MV-4-11 (cell line): ENCODE measurements at places on chromosomes 11 and 22.

DNA sequence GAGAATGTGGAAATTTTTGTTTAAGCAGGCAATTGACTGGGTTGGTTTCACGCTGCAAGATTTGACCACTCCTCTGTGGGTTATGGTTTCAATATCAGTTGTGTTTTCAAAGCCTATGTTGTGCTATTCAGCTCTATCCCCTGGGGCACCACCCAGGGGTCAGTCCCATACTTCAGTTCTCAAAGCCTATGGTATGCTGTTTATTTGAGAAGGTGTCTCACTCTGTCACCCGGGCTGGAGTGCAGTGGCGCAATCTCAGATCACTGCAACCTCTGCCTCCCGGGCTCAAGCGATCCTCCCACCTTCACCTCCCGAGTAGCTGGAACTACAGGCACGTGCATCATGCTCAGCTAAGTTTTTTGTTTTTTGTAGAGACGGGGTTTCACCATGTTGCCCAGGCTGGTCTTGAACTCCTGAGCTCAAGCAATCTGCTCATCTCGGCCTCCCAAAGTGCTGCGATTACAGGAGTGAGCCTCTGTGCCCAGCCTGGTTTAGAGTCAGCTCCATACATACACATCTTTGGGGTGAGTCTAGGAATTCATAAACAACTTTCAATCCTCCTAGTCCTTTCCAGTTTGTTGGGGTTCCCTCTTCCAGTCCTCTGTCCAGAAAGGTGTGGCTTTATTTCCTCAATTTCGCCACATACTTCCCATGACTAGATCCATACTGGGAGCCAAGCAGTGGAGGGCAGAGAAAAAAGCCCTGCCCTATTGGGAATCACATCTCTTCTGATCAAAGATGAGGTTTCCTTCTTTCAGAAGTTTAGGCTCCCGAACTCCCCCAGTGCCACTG lies 35.0 kb upstream of the MAPK1 start:
- no peak for DNase-seq

DNA sequence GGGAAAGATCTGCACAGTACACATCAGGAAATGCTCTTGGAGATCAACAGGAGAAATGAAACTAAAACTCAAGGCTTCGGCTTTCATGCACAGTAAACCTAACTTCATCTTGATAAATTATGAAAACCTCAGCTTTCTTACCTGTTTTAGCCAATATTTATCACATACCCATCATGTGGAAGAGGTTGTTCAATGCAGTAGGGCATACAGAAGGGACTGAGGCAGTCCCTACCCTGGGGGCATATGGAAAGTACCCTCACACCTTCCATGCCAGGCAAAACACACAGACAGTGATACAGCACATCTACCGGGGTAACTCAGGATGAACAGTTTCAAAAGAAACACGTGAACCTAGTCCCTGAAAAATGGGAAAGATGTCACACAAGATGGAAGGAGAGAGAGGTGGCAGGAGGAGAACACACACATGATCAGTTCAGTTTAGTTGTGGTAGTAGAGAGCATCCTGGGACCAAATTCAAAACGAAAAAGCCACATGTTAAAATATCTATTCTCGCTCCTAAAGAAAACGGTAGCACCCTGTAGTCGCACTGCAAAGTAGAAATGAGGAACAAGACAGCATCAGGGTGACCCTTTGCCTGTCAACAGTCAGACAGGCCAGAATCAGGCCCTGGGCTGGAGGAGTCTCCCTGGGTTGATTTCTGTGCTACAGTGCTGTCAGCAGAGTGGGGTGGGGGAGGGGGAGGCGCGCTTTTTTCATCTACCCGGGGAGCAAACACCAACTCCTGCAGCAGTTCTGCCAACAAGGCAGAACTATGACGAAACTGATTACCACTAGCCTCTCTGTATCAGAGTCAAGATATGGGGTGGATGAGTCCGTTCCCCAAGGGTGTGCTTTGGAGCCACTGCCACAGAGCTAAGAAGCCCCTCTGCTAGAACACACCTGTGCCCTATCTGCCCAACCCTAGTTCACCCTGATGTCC lies 1.3 kb downstream of the HIRA start:
- DNase-seq = peak; percentile 77

- no peak for DNase-seq
Observed at GRCh38 chr22:49929211-49929979, 11.0 kb downstream of the CRELD2 start.

DNA sequence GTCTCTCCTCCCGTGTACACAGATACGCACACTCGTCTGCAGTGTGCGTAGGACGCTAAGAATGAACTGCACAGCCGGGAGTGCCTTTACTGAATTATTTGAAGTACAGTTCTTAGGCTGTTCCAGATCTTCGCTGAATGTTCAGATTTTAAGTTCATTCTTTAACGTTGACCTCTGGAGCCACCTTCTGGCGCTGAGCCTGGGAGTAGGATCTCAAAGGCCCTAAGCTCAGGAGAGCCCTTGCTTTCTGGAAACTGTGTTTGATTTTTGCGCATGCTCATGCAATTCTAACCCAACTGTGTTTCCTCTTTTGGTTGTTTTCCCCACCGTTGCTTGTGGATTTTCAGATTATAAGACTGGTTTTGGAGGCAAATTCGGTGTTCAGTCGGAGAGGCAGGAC lies 22.8 kb downstream of the CTTN start:
- DNase-seq = peak; percentile 77

DNA sequence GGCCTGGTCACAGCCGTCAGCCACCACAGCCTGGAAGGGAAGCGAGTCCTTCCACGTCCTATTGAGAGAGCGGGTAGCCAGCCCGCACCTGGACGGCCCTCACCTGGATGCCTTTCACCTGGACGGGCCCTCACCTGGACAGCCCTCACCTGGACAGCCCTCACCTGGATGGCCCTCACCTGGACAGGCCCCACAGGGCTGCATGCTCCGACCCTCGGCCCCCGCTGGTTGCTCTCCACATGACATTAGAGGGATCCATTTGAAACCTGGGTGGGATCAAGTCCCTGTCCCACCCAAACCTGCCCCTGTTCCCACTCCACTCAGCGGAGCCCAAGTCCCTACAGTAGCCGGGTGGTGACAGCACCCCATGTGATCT lies 3.7 kb downstream of the C1QTNF6 start:
- no peak for DNase-seq

- no peak for DNase-seq
Observed at GRCh38 chr11:19919050-19919561, 206.5 kb downstream of the NAV2 start.

GRCh38 chr11:92376146-92376599 lies 151.6 kb downstream of the FAT3 start:
- no peak for DNase-seq

DNA sequence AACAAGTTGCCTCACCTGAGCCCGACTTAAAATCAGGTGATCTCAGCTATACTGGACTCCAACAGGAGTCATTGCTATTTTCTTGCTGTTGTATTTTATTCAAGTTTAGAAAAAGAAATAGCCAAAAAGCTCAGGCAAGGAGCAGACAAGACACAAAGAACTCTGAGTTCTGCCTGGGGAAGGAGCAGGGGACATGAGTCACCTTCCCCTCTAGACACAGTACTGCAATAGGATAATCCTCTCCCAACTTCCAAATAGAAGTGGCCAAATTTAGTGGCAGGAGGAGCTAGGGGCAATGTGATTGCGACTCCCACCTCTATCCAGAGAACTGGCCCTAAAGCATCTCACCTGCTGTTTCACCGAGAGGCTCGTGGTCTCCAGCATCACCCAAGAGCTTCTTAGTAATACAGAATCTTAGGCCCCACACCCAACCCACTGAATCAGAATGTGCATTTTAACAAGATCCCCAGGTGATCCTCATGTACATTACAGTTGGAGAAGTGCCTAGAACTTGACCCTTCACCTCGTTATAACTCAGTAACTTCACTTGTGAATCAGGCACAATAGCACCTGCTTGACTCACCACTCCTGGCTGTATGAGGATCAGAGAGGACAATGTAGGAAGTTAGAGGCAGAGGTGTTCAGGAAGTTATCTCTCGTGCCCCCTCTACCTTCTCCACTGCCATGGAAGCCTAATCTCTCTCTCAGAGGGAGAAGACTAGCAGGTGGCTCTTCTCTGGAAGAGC lies 56.8 kb upstream of the FBXO3 start:
- DNase-seq = no peak

- DNase-seq = peak; percentile 69
Observed at GRCh38 chr11:114163830-114164401, 104.4 kb downstream of the ZBTB16 start.

DNA sequence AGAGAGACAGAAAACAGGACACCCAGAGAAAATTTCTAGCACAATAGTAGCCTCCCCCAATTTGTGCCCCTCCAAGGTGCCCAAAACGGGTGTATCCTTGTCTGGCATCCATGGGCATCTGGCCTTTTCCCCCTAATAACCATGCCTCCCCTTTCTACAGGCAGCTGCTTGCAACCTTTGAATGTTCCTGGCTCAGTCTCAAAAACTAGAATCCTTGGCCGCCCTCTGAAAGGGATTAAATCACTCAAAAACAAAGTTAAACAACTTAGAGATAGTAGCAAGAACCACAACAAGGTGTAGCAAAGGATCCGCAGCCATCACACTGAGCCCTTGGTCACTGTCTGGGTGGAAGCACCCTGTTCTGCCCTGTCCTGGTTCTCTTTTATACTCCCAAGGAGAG lies 105.6 kb downstream of the MN1 start:
- no peak for DNase-seq

DNA sequence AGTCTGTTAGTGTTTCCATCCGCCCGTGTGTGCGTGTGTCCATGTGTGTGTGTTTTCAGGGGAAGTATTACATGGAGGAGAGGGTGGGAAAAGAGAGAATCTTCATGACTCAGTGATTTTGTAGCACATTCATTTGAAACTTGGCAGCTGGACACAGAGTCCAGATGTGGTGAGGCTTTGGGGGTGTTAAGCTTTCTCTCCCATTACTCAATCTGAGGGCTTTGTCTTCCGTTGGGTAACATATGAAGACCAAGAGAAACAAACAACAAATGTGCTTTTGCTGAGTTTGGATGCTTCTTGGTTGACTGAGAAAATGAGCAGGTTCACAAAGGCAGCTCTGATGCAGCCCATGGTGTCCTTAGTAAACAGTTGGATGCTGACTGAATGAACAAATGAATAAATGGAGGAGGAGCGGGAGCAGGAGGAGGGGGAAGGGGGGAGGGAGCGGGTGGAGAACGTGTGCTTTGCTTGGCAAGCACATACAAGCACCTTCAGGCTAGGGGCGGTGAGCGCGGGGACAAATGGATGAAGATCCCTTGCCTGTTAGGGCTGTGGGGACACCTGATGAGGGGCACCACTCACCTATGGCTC lies 104.3 kb downstream of the ST3GAL4 start:
- DNase-seq = no peak

- no peak for DNase-seq
Observed at GRCh38 chr11:101566626-101567025, 17.2 kb downstream of the TRPC6 start.

DNA sequence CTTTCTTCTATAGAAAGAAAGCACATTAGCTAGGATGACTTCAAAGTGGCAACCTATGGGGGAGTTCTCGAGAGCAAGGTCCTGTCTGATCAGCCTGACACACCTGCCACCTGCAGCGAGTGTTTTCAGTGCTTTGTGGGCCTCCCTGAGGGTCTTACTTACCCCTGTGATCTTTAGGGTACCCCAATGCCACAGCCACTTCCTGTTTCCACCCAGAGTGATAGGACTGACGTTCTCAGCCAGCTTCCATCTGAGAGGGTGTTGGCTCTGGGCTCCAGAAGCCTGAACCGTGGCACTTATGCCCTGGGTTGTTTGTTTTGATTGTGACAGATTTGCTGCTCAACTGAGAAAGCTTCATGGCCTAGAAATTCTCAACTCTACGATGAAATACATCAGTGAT lies 21.7 kb upstream of the ANKK1 start:
- DNase-seq = no peak

DNA sequence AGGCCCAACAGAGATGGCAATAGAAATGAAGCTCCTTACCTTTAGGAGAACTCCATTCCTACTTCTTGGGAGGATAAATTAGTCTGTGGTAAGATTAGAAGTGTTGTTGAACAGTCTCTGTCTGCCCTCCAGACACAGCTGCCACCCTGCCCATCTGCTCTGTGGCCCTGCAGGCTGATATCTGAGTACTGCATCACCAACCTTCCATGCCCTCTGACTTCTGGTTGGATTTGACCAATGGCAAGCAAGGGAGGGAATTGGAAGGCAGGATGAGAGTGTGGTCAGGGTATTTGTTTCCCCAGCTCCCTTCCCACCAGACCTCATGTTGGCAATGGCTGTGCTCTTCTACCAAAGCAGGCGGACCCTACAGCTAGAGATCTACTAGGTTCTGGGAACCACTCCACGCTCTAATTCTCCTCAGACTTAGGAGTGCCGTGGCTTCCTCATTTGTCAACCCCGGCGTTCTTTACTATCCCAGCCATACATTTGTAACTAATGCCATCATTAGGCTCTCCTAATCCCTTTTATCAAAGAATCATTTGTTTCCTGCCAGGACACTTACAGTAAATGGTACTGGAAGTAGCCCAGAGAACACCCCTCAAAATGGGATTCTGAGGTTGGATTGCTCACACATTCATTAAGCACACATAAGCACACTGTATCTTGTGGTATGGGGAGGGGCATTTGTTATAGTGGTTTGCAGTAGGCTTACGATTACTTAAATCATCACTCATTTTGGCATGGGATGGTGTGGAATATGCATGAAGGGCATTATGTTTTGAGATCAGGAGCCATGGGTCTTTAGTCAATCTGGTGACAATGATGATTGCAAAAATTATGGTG lies 35.4 kb upstream of the CD44 start:
- peak; percentile 33 for DNase-seq

GRCh38 chr11:31855466-31855865 lies 44.3 kb upstream of the PAX6 start:
- no peak for DNase-seq

- no peak for DNase-seq
Observed at GRCh38 chr22:27684901-27685300, 116.7 kb downstream of the MN1 start.

DNA sequence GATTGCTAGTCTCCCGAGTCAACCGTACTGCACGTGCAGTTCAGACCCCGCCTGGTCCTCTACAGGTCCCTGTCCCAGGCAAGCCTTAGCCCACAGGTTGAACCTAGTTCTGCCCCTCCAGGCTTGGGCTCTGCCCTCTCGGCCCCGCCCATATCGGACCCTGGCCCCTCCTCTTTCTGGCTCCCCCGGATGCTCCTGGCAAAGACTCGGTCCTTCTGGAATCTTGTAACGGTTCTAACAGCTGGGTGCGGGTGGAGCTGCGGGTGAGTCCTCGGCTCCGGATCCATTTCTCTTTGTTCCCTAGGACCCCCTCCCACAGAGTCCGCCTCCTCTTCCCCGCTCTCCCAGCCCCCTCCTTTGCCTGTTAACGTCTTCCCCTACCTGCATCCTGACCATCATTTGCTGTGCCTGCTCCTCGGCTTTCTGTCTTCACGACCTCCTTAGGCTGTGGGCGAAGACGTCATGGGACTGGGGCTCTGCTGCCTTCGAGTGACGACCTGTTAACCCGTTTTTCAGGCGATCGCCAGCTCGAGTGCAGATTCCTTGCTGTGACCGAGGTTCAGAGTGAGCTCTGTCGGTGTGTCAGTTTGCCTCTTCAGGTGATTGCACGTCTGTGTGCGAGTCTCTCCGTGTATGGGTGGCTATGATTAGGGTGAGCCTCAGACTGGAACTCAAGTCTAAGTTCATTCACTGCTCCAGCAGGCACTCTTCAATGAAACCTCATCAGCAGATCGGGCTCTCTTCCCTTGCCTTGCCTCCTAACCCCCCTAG lies at the start of gene DNHD1:
TSS of gene DNHD1 (plus strand) at position 212 of the 771 bp plus-strand sequence. CDS start 936 bp downstream, outside the sequence.
- DNase-seq = no peak
